ENCODE measurements at places on chromosomes 1 and 21. TPM values are rescaled to one million over a fixed set of nuclear protein-coding genes. Genes with fewer than 3 reads are reported as not detected.

DNA sequence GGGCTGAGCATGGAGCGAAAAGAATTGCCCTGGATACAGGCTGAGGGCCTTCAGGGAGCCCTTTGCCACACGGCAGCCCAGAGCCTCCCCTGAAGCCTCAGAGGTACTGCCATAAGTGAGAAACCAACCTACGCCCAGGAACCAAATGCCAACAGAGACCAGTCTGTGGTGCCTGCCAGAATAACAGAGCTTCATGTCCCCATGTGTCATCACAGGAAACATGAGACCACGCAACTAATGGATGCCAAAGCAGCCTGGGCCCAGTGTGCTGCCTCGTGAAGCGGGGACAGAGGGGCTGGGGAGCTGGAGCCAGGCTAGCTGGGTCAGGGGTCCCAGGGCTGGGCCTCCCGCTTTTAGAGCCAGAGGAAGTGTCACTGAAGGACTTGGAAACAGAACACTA, 18.7 kb upstream of the STUM start:
- no peak for DNase-seq

DNA sequence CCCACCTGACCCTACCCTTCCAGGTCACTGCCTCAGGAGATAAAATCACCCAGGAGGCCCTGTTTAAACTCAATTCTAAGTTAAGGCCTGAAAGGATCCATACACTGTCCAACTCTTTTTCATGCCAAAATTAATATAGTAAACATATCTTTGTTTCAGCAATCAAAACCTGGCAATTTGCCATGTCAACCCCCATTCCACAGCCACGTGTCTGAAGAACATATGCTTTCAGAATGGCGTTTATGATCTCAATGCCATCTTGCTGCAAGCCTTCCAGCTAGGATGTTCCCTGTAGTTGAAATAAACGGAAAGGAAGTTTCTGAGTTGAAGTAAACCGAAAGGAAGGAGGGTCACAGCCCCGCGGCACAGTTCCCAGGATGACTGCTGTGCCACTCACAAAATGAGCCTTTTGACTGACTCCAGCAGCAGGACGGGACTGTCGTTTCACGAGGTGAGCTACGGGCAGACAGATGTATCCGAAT, 472.0 kb downstream of the SMYD3 start:
- no peak for DNase-seq

- DNase-seq, result no peak
Observed at GRCh38 chr1:179241530-179242097, 12.1 kb upstream of the ABL2 start.

DNA sequence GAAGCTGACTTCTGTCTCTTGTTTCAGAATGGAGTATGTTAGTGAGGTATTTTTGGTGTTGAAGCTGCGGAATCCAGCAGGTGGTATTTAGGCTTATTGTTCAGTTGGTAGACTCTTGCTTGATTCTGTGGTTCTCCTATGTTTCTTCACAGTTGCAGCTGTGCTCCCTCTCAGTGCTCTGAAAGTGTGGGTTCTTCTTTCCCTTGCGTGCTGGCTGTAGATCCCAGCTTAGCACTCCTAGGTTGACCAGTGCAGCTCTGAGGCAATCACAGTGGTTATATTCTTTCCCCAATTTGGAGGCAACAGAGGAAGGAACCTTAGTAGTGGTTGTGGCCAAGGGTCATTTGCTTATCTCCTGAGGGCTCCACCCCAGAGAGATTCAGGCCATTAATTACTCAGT, 269.2 kb upstream of the NRIP1 start:
- DNase-seq, result no peak

GRCh38 chr1:3956527-3957170, 56.6 kb upstream of the C1orf174 start:
- DNase-seq, result no peak

- DNase-seq, result no peak
Observed at GRCh38 chr1:2350501-2350900, 40.9 kb downstream of the MORN1 start.

DNA sequence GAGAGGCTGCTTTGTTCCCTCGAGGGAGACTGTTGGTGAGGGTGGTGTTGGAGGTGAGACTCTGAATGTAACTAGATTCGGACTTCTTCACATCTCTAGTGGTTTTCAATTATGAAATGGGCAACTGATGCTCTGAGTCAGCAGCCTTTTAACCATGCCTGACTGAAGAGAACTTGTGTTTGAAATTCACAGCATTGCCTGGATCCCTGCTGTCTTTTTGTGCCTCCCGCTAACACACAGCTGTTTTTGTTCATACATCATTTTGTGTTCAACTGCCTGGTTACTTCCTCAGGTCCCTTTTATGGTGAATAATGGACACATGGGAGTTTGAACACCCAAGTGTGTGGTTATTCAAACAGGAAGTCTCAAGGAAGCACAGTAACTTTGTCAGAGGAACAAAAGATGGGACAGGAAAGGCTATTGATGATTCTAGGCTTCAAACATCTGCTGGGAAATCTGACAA, 16.8 kb downstream of the LAMC1 start:
- no peak for DNase-seq

DNA sequence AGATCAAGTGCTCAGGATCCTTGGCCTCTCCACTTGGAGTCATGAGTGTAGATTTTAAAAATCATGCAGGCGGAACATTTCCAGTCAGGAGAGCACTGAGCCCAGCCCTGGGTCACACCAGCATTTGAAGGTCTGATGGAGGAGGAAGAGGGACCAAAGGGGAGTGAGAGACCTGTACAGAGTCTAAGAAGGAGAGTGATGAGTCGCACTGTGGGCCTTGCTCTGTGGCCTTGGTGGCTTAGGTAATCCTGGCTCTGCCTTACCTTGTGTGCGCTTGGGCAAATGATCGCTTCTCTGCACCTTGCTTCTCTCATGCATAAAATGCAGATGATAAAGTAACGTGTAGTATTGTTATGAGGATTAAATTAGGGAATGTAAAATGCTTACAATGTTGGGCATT, 225.3 kb downstream of the SDCCAG8 start:
- no peak for DNase-seq

DNA sequence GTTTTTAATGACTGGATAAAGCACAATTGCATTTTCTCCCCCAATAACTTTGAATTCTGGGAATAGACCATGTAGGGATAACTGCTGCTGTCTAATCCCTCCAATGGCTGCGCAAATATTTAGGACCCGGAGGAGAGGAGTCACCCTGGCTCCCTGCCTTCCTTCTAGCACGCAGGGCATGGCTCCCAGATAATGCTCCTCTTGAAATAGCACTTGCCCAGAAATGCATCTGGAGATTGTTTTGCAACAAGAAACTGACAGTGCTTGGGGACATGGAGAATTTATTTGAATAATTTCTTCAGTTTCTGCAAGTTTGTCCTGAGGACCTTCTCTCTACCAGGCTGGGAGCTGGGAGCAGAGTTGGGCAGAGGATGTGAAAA, 83.5 kb downstream of the MAN1C1 start:
- no peak for DNase-seq

GRCh38 chr1:163347106-163347505, 25.4 kb downstream of the NUF2 start:
- DNase-seq, result no peak

DNA sequence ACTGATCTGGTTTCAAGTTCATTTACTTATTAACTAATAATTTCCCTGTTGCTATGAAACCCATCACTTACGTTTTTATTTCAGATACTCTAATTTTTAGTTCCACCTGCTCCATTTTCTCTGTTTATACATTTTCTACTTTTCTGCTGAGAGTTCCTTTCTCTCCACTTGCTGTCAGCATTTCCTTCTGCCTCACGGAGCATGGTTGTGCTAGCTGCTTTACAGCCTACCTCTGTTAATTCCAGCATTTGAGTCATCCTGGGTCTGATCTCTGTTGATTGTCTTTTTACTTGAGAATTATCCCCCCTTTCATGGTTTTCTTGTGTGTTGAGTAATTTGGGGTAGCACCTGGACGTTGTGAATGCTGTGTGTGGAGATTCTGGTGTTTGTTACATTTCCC, 373.2 kb upstream of the C1orf174 start:
- no peak for DNase-seq

DNA sequence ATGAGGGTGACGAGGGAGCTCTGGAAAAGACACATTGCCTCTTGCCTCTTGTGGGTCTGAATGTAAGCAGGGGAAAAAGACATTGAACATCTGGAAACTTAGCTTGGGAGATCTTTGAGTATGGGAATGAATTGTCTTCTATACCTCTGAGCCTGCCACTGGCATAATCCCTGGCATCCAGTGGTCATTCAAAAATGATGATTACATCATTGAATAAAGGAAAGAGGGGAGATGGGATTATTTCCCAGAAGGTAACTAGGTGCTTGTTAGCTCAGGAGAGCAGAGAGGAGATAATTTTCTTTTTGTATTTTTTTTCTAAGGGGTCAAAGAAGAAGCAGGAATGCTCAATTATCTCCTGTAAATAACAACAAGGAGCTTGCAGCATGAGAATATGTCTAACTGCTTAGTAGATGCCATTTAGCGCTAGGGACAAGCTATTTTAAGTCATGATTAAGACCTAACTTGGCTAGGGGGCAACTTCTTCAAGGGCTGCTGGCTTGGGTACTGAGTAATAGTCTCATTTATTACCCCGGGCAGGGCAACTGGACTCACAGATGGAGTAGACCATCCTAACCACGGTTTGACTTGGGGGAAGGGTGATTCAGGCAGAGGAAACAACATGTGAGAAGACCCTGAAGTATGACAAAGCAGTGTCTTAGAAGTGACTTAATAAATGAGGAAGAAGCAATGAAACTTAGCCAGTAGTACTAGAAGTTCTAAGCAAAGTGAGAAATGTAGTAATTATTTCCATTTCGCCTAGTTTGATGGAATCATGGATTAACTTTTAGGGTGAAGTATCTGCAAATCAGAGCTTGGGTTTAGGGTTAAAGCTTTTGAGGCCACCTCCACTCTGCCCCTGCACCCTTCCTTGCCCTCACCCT, 11.0 kb upstream of the XCL2 start:
- DNase-seq, result no peak

- no peak for DNase-seq
Observed at GRCh38 chr1:106266786-106267185, 789.7 kb upstream of the PRMT6 start.

DNA sequence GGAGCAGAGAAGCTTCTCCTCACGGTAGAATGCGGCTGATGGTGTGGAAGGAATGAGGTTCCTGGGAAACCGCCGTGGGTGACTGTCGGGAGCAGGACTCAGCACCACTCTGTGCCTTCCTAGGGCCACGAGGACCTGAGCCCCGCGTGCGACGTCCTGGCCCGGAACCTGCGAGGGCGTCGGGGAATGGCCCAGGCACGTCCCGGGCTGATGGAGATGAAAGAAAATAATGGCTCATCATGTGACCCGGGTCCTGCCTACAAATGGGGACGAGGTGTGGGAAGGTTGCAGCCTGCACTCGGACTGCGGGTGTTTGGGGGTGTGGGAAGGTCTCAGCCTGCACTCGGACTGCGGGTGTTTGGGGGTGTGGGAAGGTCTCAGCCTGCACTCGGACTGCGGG, 25.1 kb upstream of the TTLL10 start:
- no peak for DNase-seq

- no peak for DNase-seq
Observed at GRCh38 chr1:55816456-55817426, 601.6 kb upstream of the USP24 start.

The TEX38 gene
- 0.55 TPM for total RNA-seq

The LINGO4 gene
- total RNA-seq, result 0.72 TPM

The MDM4 gene
- total RNA-seq, result 87.2 TPM

The CA6 gene
- total RNA-seq, result 0.66 TPM

The MANEAL gene
- total RNA-seq, result 3.1 TPM
